ENCODE measurements at places on chromosomes 1 and 21.

DNA sequence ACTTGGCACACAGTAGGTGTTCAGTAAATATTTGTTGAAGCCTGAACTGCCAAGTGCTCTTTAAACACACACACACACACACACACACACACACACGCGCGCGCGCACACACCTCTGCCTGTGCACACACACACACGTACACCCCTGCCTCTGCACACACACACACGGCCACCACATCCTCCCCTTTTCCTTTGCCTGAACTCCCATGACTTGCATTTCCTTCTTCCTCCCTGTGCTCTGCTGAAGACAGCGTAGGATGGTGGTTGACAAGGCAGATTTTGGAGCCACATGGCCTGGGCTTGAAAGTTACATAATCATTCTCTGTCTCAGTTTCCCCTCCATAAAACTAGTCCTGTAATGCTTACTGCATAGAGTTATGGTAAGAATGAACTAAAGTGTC lies 712.3 kb downstream of the PTPRU start:
- no peak for DNase-seq

- DNase-seq: no peak
These were observed 1.7 kb downstream of the TSPEAR start for GRCh38 chr21:44709426-44710293.

DNA sequence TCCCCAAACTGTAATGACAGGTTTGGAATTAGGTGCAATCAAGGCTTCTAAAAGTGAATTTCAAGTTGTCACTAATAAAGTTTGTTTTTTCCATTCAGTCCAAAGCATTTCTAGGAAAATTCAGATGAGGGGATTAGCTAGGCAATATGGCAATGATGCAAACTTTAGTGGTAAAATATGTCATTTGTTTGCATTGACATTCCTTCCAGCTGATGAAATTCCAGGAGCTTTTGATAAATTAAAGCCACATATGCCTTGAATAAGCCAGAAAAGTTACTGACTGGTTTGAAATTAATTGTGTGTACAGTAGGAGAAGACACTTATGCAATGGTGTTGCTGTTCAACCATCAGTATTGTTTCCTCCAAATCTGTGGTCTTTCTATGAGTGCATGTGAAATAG lies 57.8 kb downstream of the MROH9 start:
- DNase-seq: no peak

DNA sequence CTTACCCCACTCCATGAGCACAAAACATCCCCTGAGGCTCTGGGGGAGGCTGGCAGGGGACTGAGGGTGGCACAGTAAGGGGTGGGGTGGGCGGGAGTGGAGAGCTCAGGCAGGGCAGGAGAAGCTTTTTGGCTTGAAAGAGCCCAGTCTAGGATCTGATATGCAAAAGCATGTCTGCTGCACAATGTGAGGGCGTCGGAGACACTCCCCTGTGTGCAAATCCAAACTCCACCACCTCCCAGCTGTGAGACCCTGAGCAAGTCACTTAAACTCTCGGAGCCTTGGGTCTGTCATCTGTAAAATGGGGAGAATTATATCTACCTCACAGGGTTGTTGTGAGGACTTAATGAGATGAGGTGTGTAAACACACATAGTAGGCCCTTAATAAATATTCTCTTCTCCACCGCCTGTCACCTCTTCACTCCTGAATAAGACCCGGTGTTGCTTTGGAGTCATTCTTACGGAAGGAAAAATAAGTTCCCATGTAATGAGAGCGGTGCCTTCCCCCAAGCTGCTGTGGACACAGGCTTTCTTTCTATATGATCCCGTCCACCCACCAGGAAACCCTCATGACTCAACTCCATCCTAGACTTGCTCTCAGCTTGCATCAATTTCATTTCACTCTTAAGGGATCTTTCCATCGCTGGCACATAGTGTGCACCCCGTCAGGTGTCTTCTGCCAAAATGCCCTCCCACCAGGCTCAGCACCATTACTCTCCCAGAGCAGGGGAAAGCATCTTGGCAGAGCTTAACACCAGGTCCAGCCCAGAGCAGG lies 12.5 kb downstream of the KCNN3 start:
- no peak for DNase-seq

DNA sequence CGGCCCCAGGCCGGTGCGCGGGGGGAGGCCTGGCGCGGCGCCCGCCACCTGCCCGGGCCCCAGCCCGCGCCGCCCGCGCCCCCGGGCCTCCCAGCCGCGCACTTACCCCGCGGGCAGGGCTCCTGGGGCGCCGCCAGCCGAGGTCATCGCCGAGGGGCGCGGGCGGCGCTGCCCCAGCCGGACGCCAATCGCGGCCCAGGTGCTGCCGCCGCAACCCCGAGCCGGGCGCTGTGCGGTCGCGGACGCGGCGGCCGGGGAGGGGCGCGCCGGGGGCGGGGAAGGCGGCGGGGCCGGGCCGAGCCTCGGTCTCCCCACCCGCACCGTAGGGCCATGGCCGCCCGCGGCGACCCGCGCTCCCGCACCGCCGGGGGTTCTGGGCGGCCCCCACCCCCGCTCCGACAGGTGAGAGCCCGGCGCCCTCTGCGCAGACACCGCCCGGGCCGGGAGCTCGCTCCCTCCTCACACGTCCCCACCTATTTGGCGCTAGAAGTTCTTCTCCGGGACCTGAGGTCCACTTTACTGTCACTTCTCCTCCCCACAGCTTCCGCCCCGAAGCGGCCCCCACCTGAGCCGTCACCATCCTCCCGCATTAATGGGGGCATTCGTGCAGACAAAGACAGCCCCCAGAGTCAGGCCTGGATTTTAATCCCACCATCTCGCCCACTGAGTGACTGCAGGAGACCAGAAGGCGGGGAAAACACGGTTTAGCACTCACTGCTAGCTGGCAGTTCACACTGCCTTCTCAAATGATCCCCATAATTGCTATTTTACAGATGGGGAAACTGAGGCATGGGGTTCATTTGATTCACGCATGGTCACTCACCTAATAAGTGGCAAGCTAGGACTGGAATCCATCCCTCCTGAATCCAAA lies at the start of gene TTC39A:
TTC39A (minus strand) TSS at position 232 of the 871 bp plus-strand sequence; CDS start at position 147, 85 bp downstream.
- no peak for DNase-seq

- no peak for DNase-seq
These were observed 291.6 kb downstream of the PTBP2 start for GRCh38 chr1:97013136-97013535.
